GM20000 (cell line): ENCODE measurements at places on chromosomes 11 and 22.

- DNase-seq: no peak
Observed at GRCh38 chr22:24289114-24289513, 18.5 kb downstream of the SPECC1L start.

GRCh38 chr11:122637541-122637940 is 18.0 kb upstream of the UBASH3B start:
- DNase-seq: no peak

GRCh38 chr22:49763138-49763537 is 64.5 kb downstream of the BRD1 start:
- no peak for DNase-seq

- peak; percentile 83 for DNase-seq
Observed at GRCh38 chr11:64652586-64653387, 61.8 kb downstream of the SLC22A12 start.

- no peak for DNase-seq
Observed at GRCh38 chr11:130744794-130745193, 171.5 kb downstream of the SNX19 start.

DNA sequence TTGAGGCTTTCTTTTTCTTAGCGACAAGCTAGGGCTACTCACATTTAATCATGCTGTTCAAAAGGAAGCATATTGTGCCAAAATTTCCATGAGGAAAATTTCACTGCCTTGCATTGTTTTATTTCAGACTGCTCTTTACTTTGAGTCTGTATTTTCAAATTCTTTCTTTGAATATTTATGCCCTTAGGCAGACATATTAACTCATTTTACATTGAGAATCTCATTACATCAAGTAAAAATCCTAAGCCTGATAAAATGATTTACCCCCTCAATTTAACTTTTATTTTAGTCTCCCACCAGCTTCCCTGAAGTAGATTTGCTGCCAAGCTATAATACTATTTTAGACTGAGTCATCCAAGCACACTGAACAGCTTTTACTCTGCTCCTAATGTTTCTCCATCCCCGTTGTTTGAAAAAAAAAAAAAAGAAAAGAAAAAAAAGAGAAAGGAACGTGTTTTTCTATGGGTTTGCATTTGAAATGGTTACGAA is 189.3 kb upstream of the MTMR2 start:
- DNase-seq: no peak

DNA sequence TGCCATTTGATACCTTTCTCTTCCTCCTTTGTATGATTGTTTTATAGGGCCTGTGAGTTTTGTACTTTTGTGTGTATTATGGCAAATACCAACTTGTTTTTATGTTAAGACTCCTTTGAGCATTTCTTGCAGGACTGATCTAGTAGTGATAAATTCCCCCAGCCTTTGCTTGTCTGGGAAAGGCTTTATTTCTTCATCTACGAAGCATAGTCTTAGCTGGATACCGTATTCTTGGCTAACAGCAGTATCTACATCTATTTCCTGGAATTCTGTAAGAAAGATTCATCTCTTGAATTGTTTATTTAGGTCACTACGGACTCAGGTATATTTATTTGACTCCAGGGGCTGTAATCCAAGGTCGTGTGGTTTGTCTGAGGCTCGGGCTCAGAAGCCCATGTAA is 6.0 kb upstream of the NDUFS8 start:
- DNase-seq: no peak

DNA sequence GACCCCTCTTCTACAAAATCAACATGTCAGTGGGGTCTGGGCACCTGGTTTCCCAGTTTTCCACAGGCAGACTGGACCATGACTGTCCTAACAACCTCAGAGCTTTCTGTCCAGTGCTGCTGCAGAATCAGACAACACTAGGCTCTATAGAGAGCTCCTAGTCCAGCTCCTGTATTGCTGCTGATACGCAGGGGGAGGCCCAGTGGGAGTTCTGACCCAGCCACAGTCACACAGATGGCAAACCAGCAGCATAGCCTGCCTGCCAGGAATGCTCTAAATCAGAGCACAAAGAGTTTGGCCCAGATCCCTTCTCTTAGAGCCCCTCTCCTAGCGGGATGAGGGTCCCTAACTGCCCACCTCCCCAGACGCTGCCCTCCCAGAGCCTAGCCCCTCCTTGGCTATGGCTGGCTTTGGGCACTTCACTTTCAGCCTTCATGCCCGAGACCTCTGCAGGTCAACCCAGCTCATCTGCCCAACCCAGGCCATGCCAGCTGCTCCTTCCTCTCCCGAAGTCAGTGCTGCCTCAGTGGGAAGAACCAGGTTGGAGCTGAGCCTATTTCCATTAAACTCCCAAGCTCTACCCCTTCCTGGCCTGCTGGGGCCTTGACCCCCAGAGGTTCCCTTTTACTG is 15.8 kb upstream of the SLCO2B1 start:
- no peak for DNase-seq

GRCh38 chr22:48949375-48950149 is 878.1 kb downstream of the BRD1 start:
- no peak for DNase-seq

- peak; percentile 96 for DNase-seq
Observed at GRCh38 chr11:120335908-120336640, at the start of gene ARHGEF12. Gene ARHGEF12 (plus strand): TSS chr11:120336413. CDS start chr11:120337244, 831 bp downstream.

GRCh38 chr11:85898456-85898855 is 43.3 kb downstream of the CCDC83 start:
- no peak for DNase-seq

- no peak for DNase-seq
Observed at GRCh38 chr22:29946220-29946619, 63.2 kb downstream of the MTMR3 start.

DNA sequence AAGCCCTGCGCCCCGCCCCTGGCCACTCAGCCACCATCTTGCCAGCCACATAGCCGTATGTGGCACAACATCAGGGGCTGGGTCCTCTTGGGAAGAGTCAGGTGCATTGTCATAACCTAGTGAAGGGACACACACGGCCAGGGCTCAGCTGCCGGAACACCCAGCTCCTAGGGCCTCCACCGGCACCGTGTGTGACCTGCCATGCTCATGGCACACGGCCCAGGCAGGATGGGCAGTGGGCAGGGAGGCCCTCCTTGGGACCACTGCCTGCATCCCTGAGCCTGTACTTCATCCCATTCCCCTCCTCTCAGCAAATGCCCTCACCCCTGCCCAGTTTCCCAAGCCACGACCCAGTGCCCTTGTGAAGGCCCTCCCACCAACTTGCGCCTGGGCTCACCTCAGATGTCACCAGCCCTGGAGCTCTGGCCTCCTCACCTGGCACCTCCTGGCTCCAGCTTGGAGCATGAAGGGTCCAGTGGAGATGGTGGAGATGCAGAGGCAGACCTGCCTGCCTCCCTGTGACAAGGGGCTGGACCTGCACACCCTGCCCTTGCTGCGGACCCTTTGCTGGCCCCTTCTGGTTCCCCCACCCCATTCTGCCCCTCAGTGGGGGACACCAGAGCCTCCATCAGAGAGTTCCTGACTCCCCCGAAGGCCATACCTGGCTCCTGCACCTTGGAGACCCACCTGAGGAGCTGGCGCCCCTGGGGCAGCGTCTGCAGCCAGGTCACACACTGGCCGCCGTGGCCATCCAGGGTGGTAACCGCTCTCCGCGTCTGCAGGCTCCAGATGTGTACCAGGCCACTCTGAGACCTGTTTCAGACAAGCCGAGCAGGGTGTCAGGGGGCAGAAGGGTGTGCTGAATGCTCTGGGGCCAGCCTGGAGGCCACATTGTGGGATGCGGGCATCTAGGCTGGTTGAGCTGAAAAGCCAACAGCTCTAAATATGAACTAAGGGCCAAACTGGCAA is 34.5 kb downstream of the GNB1L start:
- DNase-seq: no peak

- DNase-seq: no peak
Observed at GRCh38 chr11:26044389-26044788, 287.5 kb upstream of the ANO3 start.

DNA sequence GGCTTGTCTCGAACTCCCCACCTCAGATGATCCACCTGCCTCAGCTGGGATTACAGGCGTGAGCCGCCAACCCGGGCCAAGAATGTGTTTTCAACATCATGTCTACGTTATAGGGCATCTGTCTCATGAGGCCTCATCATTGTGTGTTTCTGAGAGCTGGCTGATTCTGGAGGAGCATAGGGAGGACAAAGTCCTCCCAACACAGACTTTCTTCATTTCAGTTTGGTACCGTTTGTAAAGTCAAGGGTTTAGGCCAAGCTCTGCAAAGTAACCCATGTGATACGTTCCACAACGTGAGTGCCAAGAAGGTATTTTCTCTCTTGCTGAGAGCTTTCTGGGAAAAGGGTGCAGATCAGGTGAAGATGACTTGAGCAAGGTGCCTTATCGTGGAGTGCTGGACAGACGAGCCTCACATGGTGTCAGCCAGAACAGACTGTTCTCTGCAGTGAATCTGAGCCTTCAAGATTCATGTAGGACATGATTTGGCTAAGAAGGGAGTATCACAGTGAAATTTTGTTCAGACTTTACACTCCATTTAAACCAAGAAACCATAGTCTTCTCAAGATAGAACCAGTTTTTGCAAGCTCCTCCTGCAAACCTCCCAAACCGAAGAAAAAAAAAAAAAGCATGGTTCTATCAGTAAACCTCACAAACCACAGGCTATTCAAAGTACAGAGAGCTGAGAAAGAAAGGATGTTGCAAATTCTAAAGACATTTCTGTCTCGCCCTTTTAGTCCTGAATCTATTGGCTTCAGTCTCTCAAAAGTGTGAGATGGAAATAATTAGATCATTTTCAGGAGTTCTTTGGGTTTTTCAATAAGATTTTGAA is 71.7 kb downstream of the DBX1 start:
- no peak for DNase-seq

- no peak for DNase-seq
Observed at GRCh38 chr11:87493516-87493915, 455.8 kb downstream of the TMEM135 start.

DNA sequence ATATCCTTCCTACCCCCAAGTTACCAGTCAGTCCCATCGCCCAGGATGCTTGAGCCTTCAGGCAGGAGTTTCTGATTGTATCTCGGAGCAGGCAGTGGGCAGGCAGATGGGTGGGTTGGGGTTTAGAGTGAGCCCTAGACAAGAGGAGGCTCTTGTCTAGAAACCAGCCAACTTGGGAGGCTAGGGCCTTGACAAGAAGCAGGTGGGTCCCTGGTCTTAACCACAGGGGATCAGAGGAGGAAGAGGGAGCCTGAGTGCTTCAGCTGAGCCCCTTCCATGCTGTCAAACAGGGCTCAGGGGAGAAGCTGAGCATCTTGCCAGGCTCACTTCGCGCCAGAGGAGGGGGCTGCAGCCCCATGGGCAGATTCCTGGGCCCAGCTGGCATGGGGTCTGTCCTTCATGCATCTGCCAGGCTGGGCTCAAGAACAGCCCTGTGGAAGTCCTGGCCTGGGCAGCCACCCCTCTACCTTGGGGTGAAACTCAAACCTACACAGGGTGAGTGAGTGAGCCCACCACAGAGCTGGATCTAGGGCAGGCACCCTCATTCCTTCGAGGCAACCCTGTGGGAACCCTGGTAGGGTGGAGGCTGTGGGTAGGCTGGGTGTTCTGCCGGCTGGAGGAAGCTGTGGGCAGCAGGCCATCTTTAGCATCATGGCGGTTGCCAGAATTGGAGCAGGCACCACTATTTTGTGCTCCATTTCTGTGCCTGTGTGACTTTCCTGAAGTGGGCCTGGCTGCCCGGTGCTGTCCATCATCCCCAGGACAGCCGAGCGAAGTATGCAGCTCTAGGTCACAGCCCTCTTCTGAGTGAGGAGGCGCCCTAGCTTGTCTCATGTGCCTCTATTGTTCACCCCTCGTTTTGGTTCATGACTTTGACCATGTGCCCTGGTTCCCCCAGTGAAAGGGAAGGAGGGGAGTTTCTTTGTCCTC is 108.1 kb downstream of the MORC2 start:
- peak; percentile 1 for DNase-seq

GRCh38 chr11:1119604-1120146 is 38.1 kb upstream of the MUC5AC start:
- DNase-seq: no peak

- no peak for DNase-seq
Observed at GRCh38 chr11:109854731-109855130, 238.5 kb upstream of the ZC3H12C start.

DNA sequence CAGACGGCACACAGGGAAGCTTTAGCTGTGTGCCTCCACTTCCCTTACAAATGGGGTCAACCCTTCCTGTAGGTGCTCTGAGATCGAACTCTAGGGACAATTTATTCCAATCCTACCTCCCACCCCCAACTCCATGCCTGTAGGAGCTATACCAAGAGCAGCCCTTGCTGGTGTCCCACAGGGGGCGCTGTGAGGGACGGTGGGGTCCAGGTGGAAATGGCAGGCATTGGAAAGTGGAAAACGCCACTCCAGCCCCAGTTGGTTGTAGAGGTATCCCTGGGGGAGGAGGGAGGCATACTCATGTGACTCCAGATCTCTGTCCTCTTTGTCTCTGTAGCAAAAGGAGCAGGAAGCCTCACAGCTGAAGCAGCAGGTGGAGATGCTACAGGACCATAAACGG is 161.3 kb downstream of the MYO18B start:
- DNase-seq: no peak

DNA sequence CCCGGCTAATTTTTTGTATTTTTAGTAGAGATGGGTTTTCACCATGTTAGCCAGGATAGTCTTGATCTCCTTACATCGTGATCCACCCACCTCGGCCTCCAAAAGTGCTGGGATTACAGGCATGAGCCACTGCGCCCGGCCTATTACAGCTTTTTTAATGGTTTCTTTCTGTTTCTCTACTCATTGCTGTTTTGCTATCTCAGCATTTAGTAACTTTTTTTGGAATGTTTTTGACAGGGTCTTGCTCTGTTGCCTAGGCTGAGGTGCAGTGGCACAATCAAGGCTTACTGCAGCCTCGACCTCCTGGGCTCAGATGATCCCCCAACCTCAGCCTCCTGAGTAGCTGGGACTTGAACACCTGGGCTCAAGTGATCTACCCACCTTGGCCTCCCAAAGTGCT is 4.7 kb upstream of the CRKL start:
- no peak for DNase-seq

- DNase-seq: no peak
Observed at GRCh38 chr11:69999721-70000120, 78.4 kb upstream of the ANO1 start.

DNA sequence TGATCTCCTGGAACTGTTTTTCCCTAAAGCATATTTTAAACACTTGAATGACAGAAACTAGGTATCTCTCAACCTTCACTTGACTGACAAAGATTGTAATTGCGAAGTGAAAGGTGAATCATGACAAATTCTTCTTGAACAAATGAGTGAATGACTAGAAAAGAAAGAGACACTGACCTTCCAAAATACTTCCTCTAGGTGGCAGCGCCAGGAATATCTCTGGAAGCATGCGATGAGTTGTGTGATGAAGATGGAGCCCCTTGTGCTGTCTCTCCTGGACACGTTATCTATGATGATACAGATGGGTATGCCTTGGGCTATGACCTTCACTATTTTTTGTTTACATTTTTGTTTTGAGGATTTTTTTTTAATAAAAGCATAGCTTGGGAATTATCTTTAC is 7.0 kb upstream of the CASP12 start:
- DNase-seq: no peak

GRCh38 chr11:65169164-65169641 is 830 bp upstream of the SPDYC start:
- DNase-seq: no peak
